ENCODE measurements at places on chromosomes 1 and 21. TPM values are rescaled to one million over a fixed set of nuclear protein-coding genes. Genes with fewer than 3 reads are reported as not detected.

C1orf210 gene
- 12.0 TPM for total RNA-seq

LRRC38 gene
- total RNA-seq: not detected

TBX19 gene
- total RNA-seq: 2.3 TPM

HOOK1 gene
- 15.9 TPM for total RNA-seq

HEATR1 gene
- total RNA-seq: 56.3 TPM

DNAH14 gene
- total RNA-seq: 27.5 TPM

GRCh38 chr1:43879414-43879813, 54.2 kb upstream of the ARTN start:
- no peak for DNase-seq

DNA sequence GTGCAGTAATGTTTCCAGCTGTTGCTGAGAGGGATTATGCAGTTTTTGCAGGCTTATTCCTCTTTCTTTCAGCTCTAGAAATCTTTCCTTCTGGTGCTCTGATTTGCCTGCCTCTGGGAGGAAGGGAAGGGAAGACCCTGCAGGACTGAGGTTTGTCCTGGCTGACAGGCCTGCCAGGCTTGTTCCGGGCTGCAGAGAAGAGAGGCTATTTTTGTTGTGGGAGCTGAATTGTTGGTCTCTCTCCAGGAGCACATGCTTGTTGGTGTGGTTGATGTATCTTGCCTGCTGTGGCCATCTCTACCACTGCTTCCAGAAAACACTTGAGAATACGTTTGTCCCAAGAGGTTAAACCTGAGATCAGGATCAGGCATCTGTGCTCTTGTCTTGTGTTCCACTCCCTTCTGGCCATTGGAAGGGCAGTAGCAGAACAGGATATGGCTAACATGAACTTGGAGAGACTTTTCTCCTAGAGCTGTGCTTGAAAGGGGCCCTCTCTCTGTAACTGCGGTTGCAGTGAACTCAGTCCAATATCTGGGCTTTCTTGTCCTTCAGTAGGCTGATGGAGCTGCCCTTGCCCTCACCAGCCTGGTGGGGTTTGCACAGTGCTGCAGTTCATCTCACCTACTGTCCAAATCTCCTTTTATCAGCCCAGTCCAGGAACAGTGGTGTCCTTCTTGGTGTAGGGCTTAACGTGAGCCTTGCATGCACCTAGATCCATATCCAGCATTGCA, 21.5 kb upstream of the SLC25A34 start:
- no peak for DNase-seq

- DNase-seq: peak; percentile 90
These were observed 46.3 kb upstream of the VANGL1 start for GRCh38 chr1:115595279-115596079.

DNA sequence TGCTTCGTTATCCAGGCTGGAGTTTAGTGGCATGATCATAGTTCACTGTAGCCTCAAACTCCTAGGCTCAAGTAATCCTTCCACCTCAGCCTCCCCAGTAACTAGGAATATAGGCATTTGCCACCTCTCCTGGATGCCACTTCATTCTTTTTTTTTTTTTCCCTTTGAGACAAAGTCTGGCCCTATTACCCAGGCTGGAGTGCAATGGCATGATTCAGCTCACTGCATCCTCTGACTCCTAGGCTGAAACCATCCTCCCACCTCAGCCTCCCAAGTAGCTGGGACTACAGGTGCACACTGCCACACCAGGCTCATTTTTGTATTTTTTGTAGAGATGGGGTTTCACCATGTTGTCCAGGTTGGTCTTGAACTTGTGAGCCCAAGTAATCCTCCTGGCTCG, 19.3 kb downstream of the OSBPL9 start:
- DNase-seq: no peak

DNA sequence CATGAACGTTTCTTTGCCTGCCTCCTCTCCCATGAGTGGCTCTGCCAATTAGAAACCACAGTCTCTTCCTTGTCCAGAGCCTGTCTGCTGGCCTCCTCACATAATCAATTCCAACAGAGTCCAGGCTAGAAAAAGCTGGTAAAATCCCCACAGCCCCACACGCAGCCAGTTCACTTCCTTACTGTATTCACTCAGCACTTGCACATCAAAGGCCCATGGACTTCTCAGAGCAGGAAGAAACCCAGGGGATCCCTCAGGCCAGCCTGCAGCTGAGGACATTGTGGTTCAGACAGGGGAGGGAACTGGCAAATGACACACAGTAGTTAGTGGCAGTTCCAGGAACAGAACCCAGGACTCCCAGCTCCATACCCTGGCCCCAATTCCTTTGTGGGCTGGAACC, 171.6 kb upstream of the EDN2 start:
- DNase-seq: no peak

DNA sequence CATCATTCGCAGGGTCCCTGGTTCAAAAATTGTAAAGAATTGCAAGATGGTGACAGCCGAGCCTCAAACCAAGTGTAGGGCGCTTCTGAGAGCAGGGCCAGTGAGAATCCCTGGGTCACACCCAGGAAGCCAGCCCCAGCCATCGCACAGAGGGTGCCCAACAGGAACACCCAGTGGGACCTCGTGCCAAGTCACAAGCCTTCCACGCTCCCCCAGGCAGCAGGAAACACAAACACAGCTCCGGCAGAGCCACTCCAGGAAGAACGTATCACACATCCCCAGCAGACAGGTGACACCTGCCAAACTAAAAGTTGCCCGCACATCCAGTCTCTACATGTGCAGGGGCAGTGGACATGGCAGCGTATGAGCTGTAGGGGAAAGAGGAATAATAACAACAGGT, 20.2 kb downstream of the DHRS3 start:
- DNase-seq: peak; percentile 87

DNA sequence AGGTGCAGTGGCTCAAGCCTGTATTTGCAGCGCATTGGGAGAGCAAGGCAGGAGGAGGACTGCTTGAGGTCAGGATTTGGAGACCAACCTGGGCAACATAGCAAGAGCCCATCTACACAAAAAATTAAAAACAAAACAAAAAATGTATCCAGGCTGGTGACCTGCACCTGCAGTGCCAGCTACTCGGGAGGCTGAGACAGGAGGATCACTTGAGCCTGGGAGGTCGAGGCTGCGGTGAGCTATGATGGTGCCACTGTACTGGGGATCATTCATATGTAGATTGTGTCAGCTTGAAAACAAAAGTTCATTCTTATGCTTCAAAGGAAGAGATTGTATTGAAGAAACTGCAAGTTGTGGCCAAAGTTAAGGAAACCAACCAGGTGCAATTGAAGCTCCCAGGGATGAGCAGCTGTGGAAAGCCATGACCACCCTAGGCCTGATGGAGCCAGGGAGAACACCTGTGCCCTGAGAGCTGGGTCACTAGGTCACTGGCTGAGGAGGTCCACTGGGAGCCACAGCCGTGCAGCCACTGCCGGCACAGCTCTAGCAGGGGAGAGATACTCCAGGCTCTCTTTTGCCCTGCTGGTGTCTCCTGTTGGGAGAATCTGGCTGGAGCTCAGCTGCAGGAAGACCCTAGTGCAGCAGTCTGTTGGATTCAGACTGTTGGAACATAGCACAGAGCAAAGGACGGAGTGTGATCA, 13.3 kb upstream of the BRWD1 start:
- DNase-seq: no peak

GRCh38 chr1:93765099-93765498, 83.5 kb upstream of the BCAR3 start:
- DNase-seq: no peak

DNA sequence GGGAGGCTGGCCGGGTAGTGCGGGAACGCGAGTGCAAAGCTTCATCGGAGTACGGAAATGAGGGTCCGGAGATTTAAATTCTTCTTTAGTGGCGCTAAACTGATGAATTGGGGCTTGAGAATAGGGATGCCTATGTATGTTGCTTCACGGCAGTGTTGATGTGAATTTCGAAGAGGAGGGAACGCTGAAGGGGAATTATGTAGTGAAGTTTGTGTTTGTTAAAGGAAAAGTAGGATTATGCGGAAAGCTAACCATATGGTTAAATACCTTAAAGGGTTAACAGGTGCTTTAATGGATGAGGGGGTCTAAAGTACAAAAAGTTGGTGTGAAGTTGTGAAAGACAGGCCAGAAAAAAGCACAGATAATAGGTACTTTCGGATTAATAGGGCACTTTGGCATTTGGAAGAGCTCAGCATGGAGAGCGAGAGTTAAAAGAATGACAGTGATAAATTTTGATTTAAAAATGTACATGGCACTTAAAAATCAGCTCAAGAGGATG, 1.4 kb downstream of the HS2ST1 start:
- no peak for DNase-seq

DNA sequence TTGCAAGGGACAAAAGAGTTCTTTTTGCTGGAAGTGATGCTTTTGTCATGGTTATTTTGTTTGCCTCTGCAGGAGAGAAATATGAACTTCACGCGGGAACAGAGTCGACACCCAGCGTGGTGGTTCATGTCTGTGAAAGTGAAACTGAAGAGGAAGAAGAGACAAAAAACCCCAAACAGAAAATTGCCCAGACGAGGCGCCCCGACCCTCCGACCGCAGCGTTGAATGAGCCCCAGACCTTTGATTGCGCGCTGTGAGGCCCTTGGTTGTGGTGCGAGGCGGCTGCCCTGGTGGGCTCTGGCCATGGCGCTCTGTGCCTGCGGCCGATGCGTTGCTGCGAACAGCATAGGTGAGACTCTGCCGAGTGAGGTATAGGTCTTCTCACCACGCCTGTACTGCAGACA, 20.9 kb upstream of the NCMAP start:
- DNase-seq: no peak

- DNase-seq: peak; percentile 37
These were observed 73.3 kb downstream of the ADARB1 start for GRCh38 chr21:45147473-45148315.

GRCh38 chr1:182460550-182460951, 10.6 kb downstream of the RGSL1 start:
- DNase-seq: no peak

DNA sequence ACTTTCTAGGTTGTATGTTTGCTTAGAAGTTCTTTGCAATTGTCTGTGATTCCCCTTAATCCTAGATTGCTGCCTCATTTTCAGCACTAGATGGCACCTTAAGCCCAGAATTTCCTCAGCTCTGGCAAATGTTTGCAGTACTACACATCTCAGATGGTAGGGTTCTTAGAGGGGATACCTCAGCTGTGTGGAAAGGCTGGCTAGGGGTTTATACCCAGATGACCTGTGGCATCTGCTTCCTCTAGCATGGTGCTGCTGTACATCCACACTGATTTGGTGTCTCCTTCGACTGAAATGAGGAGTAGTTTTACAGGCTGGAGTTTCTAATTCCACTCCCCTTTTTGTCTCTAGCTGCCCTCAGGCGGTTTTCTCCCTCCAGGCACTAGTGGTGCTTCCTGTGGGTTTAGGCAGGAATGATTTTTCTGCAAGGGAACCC, 23.5 kb downstream of the ASB17 start:
- DNase-seq: no peak

DNA sequence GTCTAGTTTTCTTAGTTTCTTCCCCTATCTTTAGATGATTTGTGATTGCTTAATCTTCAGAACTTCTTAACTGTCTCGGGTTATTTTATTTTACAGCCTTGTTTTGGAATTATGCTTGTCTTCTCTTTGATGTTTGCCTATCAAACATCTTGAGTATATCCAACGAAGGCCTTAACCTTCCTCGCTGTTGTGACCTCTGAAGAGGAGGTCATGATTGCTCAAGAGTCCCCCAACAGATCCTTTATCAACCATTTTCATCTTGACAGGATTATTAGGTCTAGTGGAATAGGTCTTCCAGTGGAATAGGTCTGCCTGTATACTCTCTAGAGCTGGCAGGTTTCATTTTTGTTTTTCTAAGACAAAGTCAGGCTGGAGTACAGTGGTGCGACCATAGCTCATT, 45.7 kb downstream of the UBE4B start:
- no peak for DNase-seq

GRCh38 chr1:46451948-46452930, 37.4 kb upstream of the DMBX1 start:
- DNase-seq: no peak
